ENCODE measurements at places on chromosomes 3 and 15.

- DNase-seq: no peak
These were observed 64.3 kb upstream of the LEKR1 start for GRCh38 chr3:156761713-156762451.

DNA sequence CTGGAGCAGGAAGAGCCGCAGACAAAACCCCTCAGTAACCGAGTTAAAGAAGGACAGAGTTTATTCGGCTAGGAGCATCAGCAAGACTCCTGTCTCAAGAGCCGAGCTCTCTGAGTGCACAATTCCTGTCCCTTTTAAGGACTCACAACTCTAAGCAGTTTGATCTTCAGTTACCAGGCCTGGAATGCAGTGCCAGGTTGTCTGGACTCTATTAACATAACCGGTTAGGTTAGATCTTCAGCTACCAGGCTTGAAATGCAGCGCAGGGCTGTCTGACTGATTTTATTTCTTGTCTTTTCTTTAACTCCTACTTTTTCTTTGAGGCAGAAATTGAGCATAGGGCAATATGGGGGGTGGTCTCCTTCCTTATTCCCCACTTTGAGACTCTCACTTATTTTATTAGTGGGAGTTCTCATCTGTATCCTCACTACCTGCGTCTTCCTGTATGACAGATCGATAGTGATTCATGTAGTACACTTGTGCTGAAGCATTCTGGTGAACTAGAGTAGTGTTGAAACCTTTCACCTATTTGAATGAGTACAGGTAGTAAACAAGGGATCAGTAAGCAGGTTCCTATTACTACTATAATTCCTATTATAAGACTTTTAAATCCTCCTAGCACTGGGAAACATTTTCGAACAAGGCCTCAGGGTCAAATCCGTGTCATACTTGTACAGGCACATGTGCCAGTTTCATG lies 325.0 kb downstream of the CGGBP1 start:
- DNase-seq: no peak

DNA sequence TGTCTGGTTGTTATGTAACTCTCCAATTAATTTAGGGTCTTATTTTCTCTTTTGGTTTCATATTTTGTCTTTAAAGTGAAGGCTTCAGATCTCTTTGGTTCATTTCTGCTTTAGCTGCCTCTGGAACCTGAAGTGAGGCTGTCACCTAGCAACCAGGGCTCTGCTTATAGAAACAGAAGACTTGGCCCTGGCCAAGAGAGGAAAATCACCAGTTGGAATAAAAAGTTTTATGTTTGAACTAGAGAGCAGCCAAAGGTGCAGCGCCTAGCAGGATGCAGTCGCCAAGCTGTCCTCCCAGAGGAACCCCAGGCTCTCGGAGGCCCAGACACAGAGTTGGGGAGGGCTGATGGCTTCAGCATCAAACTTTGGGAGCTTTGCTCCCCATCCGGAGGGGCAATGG lies 41.1 kb downstream of the LYZL4 start:
- DNase-seq: no peak

DNA sequence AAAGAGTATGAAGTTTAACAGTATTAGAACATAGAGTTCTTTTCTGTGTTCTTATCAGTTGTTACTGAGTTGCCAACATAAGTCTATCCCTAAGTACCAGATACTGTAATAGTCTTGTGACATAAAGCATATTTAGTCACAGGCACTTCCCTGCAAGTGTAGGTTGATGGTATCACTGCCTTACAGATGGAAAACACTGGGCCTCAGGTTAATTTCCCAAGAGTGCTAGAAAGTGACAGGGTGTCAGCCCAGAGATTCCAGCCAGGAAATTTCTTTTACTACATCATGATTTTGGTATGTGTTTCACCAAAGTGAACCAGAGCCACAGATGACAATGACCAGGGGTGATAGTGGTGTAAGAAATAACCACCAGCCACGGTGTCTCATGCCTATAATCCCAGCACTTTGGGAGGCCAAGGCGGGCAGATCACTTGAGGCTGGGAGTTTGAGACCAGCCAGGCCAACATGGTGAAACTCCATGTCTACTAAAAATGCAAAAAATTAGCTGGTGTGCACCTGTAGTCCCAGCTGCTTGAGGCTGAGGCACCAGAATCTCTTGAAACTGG lies 3.2 kb downstream of the EIF1B start:
- DNase-seq: no peak

- DNase-seq: no peak
These were observed 3.3 kb downstream of the CRYGS start for GRCh38 chr3:186540835-186541226.

- no peak for DNase-seq
These were observed 181.1 kb downstream of the STT3B start for GRCh38 chr3:31713816-31714215.

DNA sequence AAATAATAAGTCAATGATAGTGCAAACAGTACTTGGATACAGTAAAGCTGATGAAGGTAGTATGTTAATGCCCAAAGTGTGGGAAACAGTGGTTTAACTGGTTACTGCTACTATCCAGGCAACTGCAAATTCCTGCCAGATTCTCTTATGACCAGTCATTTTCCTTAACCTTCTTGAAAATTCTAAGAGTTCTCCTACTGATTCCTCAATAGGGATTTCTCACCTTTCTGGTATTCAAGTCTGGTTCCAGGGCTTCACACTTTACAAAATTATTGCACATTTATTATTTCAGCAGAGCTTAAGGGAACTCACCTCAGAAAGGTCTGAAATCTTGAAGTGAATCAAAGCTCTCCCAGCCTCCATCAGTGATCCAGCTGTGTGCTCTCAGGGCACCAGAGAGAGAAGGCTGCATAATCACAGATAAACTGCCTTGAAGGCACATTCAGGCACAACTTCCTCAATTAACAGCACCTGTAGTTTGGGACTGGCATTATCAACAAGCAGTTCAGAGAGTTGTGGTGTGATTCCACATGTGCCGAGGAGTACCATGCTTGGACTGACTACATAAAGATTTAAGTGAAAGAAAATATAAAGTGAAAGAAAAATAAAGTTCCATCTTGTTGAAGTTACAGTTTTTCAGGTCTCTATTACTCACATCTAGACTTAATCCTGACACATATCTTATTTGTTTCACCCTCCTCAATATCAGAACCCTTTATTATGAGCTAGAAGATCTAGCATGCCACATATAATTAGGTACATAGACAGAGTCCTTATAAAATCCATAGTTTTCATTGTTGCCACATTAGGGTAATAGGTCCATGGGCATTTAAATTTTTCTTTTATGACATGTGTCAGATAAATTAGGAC lies 59.5 kb upstream of the TIPARP start:
- no peak for DNase-seq

GRCh38 chr3:44950275-44950734 lies 25.7 kb downstream of the ZDHHC3 start:
- no peak for DNase-seq

DNA sequence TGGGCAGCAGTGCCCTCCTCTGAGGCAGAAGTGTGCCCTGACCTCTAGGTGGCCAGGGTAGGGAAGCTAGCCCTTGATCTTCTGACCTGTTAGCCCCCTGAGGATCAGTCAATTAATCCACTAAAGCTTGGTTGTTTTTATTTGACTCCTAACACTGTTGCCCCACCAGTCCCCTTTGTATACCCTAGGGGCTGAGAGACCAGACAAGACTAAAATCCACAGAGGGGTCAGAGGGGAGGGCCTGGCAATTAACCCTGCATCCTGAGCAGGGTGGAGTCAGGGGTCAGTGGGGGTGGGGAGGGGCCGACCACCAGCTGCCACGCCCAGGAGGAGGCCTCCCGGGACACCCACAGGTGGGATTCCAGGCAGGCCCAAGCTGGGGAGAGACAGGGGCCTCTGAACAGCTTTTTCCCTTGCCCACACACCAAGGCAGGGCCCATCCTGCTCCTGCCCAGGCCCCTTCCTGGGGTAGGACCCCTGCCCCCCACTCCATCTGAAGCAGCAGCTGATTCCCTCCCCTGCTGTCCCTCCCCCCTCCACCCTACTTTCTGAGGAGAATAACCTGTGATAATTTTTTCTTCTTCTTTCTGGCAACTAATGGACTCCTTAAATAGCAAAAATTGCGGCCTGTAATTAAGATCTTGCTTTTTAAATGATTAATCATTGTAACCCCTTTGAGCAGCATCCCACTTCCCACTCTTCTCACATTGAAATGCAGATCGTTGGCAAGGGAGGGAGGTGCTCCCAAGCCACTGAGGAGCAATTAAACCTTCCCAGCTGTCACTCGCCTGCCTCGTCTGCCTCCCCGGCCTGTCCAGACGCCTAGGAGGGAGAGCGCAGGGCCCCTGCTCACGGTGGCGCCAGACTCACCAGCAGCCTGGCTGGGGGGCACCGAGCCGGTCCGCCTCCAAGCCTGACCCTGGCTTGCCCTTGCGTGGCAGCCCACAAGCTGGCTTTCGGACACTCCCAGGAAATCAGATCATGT lies 51.9 kb downstream of the RHCG start:
- DNase-seq: no peak

GRCh38 chr3:172087602-172088580 lies 48.5 kb downstream of the FNDC3B start:
- DNase-seq: no peak

DNA sequence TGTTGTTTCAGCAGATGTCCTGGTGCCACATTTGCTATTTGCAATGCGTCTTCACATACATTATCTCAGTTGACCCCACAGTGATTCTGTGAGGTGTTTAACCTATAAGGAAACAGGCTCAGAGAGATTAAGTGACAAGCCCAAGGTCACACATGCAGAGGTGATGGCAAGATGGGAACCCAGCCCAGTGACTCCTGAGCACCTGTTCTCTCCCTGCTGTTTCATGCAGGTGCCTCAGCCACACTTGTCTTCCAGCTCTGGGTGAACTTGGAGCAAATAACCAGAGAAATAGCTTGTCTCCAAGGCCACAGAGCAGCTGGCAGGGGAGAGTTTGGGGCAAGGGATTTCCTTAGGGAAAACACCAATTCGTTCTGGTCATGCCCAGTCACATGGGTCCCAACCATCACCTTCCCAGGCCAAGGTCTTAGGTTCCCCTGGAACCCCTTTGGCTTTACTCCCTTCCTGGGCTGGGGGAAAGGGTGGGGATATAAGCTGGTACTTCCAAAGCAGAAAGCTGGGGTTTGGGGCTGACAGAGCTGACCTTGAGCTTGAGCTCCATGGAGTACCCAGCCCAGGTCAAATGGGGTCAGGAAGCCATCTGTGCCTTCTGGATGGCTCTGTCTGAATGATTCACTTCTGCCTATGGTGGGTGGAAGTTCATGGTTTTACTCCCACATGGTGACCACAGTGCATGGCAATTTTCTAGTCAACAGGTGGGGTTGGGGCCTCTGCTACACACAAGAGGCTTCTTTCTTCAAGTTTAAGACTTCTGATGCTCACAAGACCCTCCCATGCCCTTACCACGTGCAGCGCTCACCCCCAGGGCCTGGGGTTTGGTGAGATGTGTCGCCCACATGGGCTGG lies 22.4 kb downstream of the LIPC start:
- DNase-seq: no peak

- DNase-seq: no peak
These were observed 754.6 kb downstream of the AGBL1 start for GRCh38 chr15:86834115-86834863.

GRCh38 chr3:134696155-134696554 lies 45.3 kb upstream of the KY start:
- no peak for DNase-seq

DNA sequence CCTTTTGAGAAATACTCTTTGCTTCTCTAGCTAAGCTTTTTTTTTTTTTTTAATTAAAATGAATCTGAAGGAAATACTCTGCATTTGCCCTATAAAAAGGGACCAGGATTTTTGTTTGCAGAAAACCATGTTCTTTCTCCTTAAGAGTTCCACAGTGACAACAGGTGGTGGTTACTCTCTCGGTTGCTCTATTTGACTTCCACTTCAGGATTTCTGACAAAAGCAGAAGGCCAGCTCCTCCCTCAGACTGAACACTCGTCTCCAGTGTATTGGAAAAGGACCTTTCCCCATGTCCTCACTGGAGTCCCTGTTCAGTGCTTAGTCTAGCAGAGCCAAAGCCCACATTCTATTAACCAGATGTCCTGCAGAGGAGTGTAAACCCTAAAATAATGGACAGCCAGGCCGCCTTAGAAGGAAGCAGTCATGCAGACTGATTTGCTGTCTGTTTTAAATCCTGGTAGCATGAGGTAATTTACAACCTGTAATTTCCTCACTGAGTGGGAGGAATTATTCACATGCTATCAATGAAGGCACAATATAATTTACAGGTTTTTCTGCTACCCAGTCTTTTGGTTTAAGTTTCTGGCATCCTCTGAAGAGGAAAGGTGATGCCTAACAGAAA lies 599.3 kb downstream of the PYDC2 start:
- DNase-seq: peak; percentile 52

DNA sequence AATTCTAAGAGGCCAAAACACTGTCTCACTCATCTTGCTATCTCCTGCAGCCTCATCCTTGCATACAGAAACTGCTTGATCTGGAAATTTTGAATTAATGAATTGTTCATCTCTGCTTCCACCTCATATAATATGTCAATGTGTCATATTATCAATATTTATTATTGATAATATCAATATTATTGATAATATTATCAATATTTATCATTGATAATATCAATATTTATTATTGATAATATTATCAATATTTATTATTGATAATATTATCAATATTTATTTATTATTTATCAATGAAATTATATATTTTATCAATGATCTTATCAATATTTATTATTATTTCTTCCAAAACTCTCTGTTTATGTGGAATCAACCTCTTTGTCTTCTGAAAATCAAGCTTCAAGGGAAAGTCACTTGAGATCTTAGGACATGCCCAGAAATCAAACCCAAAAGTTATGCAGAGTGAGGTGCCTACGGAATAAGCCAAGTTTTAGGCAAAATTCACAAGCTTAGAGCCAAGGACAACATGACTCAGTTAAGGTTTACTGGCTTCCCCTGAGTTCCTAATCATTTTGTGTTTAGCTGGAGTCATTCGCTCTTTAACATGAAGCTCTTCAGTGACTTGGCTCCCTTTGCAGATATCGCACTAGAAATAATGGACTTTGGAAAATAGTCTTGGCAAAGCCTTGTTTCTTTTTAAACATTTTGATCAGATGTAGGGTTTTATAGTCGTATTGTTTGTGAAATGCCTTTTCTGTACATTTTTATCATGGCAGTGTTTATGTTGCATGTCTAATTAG lies 297.1 kb upstream of the RARB start:
- no peak for DNase-seq

GRCh38 chr15:58434334-58434875 lies 2.6 kb downstream of the LIPC start:
- DNase-seq: no peak

DNA sequence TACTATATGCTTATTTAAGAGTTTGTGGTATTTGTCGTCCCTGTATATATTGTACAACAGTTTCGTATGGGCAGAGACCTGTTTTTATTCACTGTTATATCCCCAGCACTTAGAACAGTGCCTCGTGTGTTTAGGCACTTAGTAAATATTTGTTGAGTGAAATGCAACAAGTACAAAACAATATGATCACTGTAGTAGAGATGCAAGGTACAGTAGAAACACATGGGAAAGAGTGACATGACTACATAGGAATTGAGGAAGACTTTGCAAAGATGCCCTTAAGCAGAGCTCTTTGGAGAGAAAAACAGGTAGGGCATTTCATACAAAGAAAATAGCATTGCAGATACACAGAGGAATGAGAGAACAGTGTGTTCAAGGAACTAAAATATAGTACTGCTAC lies 18.3 kb downstream of the RASA2 start:
- DNase-seq: no peak

All from left renal pelvis (tissue), 4 donors.